ENCODE measurements at places on chromosomes 3 and 15.
A peak's percentile ranks its signal among the peaks of the same experiment; 100 is the strongest.

DNA sequence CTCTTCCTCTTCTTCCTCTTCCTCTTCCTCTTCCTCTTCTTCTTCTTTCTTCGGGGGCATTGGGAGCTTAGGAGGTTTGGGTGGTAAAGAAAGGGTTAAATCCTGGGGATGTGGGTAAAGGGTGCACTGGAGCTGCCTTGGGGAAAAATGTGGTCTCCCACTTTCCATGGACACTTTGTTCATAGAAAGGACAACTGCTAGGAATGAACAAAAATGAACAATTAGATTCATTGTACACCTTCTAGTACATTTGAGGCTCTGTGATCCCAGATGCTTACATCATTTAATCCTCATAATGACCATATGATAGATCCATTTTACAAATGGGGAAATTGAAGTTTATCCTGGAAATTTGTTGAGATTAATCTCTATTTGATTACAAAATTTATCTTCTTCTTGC is 699.7 kb downstream of the TUSC7 start:
- DNase-seq: no peak

DNA sequence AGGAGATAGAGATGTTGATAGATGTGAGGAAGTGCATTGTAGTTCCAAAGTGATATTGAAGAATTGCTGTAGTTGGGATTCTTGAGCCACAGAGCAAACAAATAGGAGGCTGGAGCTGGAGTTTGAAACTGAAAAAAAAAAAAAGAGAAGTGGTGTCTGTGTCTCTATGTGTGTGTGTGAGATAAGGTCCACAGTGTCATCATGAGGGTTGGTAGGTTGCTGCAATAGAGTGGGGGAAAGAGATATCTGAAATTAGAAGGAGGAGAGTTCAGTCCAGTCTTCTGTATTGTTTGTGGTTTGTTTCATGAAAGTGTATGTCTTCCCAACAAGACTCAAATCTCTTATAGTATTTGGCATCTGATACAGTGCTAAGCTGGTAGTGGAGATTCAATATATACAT is 37.3 kb upstream of the CACNA1D start:
- DNase-seq: no peak

DNA sequence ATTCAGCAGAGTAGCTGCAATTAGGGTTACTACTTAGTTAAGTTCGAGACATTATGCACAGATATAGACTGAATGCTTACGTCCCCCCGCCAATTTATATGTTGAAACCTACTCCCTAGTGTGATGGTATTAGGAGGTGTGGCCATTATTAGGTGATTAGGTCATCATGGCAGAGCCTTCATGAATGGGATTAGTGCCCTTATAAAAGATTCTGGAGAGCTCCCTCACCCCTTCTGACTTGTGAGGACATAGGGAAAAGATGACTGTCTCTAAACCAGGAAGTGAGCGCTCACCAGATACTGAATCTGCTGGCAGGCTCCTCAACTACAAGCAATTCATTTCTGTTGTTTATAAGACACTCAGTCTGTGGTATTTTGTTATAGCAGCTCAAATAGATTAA is 25.6 kb upstream of the TEX9 start:
- no peak for DNase-seq

DNA sequence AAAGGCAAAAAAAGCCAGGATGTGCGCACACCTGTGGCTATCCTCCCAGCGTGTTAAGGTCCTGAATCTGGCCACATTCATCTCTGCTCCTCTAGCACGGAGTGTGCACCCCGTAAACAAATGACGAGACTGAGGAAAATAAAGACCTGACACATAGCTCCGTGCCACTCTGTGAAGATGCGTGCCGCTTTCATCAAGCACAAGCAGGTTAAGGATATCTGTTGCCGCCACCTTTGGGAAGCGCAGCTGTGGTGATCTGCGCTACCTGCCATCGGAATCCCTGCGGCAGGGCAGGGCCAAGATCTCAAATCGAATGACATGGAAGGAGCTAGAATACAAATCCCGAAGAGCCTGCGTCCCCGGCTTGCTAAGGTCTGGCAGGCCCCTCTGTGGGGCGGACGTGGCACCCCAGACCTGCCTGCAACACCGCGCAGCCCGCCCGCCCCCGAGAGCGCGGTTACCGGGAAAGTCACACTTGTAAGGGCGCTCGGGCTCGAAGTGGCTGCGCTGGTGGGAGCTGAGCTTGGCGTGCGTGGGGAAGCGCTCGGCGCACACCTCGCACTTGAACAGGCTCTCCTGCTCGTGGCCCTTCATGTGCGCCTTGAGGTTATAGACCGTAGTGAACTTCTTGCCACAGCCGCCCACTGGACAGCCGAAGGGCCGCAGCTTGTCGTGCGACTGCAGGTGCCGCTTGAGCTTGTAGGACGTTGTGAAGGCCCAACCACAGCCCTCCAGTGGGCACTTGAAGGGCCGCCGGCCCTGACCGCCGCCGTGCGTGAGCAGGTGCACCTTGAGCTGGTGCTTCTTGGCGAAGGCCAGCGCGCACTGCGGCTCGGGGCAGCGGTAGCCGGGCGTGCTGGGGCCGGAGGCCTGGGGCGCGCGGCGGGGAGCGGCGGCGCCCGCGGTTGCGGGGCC is 936 bp downstream of the ZXDC start:
- DNase-seq: peak; percentile 60

All from GM12891 (cell line).